ENCODE measurements at places on chromosomes 3 and 15.

DNA sequence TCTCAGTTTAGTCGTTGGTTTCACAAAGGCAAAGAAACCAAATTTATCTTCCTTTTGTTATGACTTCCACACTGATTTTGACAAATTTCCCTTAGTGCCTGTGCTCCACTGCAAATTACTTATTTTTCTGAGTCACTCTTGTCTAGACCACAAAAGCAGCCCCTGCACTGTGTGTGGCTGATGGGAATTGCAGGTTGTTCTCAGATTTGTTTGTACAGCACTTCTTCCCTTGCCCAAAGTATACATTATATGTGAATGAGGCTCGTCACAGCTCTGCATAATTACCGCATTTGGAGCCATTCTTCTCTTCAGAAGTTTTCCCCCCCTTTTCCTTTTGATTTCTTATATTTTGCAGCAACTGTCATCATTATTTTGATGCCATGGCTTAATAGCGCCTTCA, 354.2 kb upstream of the IL12A start:
- DNase-seq = no peak
- no peaks in the 10 kb centered on the region for H3K27me3 ChIP-seq

- no peak overlapping the region for H3K27ac ChIP-seq
- H3K4me1 ChIP-seq = peaks cover 6% of the 10 kb centered on the region
- no peaks in the 10 kb centered on the region for H3K27me3 ChIP-seq
- H3K4me3 ChIP-seq = no peak overlapping the region
Observed at GRCh38 chr3:53140847-53141845, 10.9 kb upstream of the RFT1 start.

DNA sequence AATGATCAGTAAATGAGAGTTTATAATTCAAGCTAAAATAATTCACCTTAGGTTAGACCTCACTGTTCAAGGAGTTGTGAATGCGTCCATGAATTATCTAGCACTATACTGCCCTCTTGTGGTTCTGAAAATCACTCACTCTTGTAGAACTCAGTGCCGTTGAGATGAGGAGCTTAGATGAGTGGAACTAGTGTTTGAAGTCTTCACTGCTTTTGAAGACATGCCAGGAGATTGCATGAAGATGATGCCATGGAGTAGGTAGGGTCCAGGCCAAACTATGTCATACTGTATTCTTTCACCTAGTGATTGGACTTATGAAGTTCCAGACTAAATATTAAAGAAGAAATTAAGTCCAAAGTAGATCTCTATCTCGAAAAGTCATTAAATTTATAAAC, 28.8 kb downstream of the LYSMD4 start:
- peaks cover 4% of the 10 kb centered on the region for H3K36me3 ChIP-seq
- H3K27ac ChIP-seq = 0 out of 2 replicates have a peak overlapping the region, but pooled peaks have one; percentile 0
- H3K27me3 ChIP-seq = no peaks in the 10 kb centered on the region

- no peak overlapping the region for H3K27ac ChIP-seq
- H3K27me3 ChIP-seq = no peaks in the 10 kb centered on the region
- DNase-seq = no peak
- no peaks in the 10 kb centered on the region for H3K36me3 ChIP-seq
- H3K4me3 ChIP-seq = no peak overlapping the region
- H3K4me1 ChIP-seq = peaks cover 5% of the 10 kb centered on the region
Observed at GRCh38 chr15:50113992-50114780, 4.8 kb downstream of the ATP8B4 start.

DNA sequence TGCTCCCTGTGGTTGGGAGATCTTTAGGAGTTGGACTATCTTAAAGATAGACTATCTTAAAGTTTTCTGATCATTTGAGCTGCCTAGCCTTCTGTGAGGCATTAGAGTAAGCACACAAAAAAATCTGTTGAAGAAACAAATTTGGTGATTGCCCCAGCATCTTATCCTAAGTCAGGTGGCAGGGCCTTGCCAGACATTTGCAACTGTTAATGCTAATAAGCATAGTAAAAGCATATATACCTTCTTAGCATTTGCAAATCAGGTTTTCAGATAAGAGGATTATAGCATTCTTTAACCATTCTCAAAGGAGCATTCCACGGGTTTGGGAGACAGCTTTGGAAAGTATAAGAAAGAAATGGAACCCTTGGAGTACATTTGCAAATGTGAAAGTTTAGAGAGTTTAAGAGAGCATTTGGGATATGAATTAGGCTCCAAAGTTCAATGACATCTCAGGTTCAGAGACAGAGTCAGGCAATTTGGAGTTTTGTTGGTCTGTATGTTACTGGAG, 61.0 kb downstream of the SEMA6D start:
- no peaks in the 10 kb centered on the region for H3K36me3 ChIP-seq
- no peak for DNase-seq
- peaks cover 30% of the 10 kb centered on the region for H3K4me1 ChIP-seq
- peak overlapping the region; percentile 70 for H3K27ac ChIP-seq
- H3K27me3 ChIP-seq = no peaks in the 10 kb centered on the region
- no peak overlapping the region for H3K4me3 ChIP-seq

DNA sequence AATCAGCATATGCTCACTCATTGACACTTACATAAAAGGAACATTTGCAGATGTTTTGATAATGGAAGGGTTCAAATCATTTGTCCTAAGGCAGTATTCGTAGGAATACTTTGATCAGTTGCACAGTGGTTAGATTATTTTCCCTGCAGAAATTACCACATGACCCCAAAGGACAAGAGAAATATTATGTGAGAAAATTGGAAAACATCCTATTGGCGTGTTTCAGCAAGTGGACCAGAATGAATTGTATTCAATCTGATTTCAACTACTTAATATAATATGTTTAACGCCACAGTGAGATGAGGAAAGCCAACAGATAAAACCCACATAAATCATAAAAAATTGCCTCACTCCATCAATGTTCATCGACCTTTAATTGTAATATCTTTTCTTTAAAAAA, 195.0 kb upstream of the MDFIC2 start:
- peaks cover 11% of the 10 kb centered on the region for H3K4me1 ChIP-seq
- no peak overlapping the region for H3K4me3 ChIP-seq
- no peaks in the 10 kb centered on the region for H3K27me3 ChIP-seq
- H3K36me3 ChIP-seq = no peaks in the 10 kb centered on the region

DNA sequence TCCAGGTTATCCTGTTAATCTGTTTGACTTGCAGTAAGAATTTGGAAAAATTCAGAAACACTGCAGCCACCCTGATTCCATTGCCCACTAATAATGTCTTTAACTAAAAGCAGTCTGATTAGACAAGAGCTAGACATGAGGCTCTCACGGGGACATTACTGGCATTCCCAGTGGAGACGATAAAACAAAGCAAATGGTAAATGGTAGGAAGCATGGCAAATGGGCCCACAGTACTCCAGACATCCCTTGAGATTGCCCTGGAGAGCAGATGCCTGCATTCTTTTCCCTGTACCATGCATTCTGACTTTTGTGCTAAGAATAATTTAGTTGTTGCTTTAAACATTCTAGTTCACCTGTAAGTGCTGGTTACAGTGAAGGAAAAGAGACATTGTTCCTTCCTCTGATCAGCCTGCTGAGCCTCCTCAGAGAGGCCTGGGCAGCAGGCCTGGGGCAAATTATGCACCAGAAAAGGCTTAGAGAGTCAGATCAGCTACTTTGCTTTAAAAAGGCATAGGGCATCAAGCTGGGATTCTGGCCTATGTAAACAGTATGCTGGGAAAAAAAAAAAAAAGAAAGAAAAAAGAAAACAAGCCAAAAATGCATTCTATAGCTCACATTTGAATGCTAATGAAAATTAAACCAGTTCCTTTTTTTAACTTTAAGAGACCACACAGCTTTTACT, 204.6 kb downstream of the GABRG3 start:
- no peak overlapping the region for H3K4me3 ChIP-seq
- H3K36me3 ChIP-seq = peaks cover 31% of the 10 kb centered on the region
- 0 out of 2 replicates have a peak overlapping the region, but pooled peaks have one; percentile 30 for H3K27ac ChIP-seq
- peaks cover 38% of the 10 kb centered on the region for H3K4me1 ChIP-seq
- DNase-seq = no peak

- DNase-seq = no peak
- H3K27me3 ChIP-seq = no peaks in the 10 kb centered on the region
- H3K27ac ChIP-seq = no peak overlapping the region
- no peak overlapping the region for H3K4me3 ChIP-seq
Observed at GRCh38 chr3:21835264-21835663, 84.3 kb upstream of the ZNF385D start.

GRCh38 chr3:24185738-24186384, 240.8 kb downstream of the NR1D2 start:
- peak; percentile 57 for DNase-seq
- H3K36me3 ChIP-seq = no peaks in the 10 kb centered on the region
- peaks cover 2% of the 10 kb centered on the region for H3K27me3 ChIP-seq
- no peak overlapping the region for H3K27ac ChIP-seq

GRCh38 chr3:167166594-167167253, 213.4 kb downstream of the ZBBX start:
- H3K4me1 ChIP-seq = peaks cover 41% of the 10 kb centered on the region
- H3K27ac ChIP-seq = no peak overlapping the region
- no peak for DNase-seq
- no peaks in the 10 kb centered on the region for H3K27me3 ChIP-seq

DNA sequence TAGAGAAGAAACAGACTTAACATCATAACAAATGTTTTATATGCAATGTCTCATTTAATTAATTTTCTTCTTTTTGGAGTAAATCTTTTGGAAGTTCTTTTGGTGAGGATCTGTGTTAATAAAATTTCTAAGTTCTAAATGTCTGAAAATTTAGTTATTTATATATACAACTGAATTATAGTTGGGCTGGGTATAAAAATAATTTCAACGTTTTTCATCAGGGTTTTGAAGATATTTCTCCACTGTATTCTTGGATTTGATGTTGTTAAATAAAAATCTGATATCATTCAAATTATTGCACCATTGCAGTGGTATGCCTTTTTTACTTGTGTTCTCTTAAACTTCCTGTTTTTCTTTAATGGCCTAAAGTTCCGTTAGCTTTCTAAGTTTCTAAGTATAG, 26.9 kb upstream of the SOX14 start:
- H3K27ac ChIP-seq = no peak overlapping the region
- H3K36me3 ChIP-seq = peaks cover 8% of the 10 kb centered on the region
- H3K4me1 ChIP-seq = no peaks in the 10 kb centered on the region
- no peak overlapping the region for H3K4me3 ChIP-seq
- H3K27me3 ChIP-seq = peaks cover 4% of the 10 kb centered on the region

DNA sequence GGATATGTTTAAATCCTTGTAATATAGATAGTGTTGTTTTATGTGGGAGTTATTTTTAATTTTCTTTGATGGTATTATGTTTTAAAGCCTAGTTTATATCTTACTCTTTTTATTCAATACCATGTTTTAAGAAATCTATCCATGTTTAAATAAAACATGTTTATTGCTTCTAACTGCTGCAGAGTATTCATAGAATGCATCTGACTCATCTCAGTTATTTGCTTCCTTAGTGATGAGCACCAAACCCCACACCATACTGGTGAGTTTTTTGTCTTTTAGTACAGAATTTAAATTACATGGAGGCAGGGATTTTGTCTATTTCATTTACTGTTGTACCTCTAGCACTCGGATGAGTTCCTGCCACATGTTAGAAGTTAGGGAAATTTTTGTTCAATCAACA, 209.2 kb downstream of the NSUN3 start:
- DNase-seq = no peak
- no peaks in the 10 kb centered on the region for H3K27me3 ChIP-seq
- 0 out of 2 replicates have a peak, but pooled peaks cover under 1% of the 10 kb centered on the region for H3K4me1 ChIP-seq

GRCh38 chr3:14867936-14868570, 49.3 kb downstream of the FGD5 start:
- DNase-seq = no peak
- H3K27me3 ChIP-seq = no peaks in the 10 kb centered on the region
- no peaks in the 10 kb centered on the region for H3K36me3 ChIP-seq
- peaks cover 14% of the 10 kb centered on the region for H3K4me1 ChIP-seq
- no peak overlapping the region for H3K27ac ChIP-seq
- H3K4me3 ChIP-seq = no peak overlapping the region

GRCh38 chr3:132356568-132356967, 39.4 kb downstream of the ACP3 start:
- peaks cover 12% of the 10 kb centered on the region for H3K4me1 ChIP-seq
- H3K27ac ChIP-seq = no peak overlapping the region
- no peak overlapping the region for H3K4me3 ChIP-seq
- DNase-seq = no peak
- H3K27me3 ChIP-seq = no peaks in the 10 kb centered on the region

GRCh38 chr15:67097930-67098740, 32.7 kb downstream of the SMAD3 start:
- DNase-seq = no peak
- no peaks in the 10 kb centered on the region for H3K36me3 ChIP-seq
- H3K4me3 ChIP-seq = no peak overlapping the region

DNA sequence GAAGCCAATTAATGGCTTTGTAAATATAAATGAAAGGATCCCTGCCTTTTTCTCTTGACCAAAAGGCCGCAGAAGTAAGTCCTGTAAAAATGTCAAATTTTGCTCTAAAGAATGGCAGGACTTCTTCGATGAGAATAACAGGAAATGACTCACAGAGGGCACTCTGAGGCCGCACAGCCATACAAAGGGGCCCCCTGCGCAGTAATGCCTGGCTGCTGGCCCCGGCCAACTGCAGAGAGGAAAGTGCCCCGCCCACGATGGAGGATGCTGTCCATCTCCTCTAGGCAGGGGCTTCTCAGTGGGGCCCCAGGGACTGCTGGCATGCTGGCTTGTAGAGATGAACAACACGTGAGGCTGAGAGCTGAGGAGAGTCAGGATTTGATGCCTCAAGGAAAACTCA, 18.1 kb upstream of the SCN10A start:
- peaks cover 8% of the 10 kb centered on the region for H3K27me3 ChIP-seq
- no peak overlapping the region for H3K27ac ChIP-seq
- peak; percentile 53 for DNase-seq
- H3K36me3 ChIP-seq = no peaks in the 10 kb centered on the region
- H3K4me1 ChIP-seq = peaks cover 34% of the 10 kb centered on the region
- no peak overlapping the region for H3K4me3 ChIP-seq

GRCh38 chr3:43273416-43273815, 12.9 kb upstream of the SNRK start:
- no peaks in the 10 kb centered on the region for H3K4me1 ChIP-seq
- H3K27ac ChIP-seq = no peak overlapping the region
- H3K4me3 ChIP-seq = no peak overlapping the region
- peaks cover 10% of the 10 kb centered on the region for H3K27me3 ChIP-seq
- no peak for DNase-seq

GRCh38 chr3:177026505-177027277, 170.6 kb downstream of the TBL1XR1 start:
- no peaks in the 10 kb centered on the region for H3K4me1 ChIP-seq
- no peak overlapping the region for H3K4me3 ChIP-seq
- H3K27me3 ChIP-seq = no peaks in the 10 kb centered on the region
- H3K36me3 ChIP-seq = peaks cover 36% of the 10 kb centered on the region

GRCh38 chr15:47718497-47719437, 1.5 kb downstream of the SEMA6D start:
- no peak overlapping the region for H3K27ac ChIP-seq
- H3K4me1 ChIP-seq = peaks cover 54% of the 10 kb centered on the region
- no peak for DNase-seq
- peak overlapping the region; percentile 92 for H3K4me3 ChIP-seq

- no peak overlapping the region for H3K4me3 ChIP-seq
- H3K4me1 ChIP-seq = peaks cover 10% of the 10 kb centered on the region
- no peaks in the 10 kb centered on the region for H3K36me3 ChIP-seq
- DNase-seq = no peak
- no peaks in the 10 kb centered on the region for H3K27me3 ChIP-seq
Observed at GRCh38 chr15:52503788-52504496, 24.7 kb downstream of the MYO5A start.

All from WTC11 (cell line).